ENCODE measurements at places on chromosomes 7 and 10.

- DNase-seq, result no peak
Measured at GRCh38 chr7:138137423-138138171, 61.3 kb downstream of the AKR1D1 start.

- DNase-seq, result no peak
Measured at GRCh38 chr7:98879198-98879978, 1.1 kb downstream of the TRRAP start.

DNA sequence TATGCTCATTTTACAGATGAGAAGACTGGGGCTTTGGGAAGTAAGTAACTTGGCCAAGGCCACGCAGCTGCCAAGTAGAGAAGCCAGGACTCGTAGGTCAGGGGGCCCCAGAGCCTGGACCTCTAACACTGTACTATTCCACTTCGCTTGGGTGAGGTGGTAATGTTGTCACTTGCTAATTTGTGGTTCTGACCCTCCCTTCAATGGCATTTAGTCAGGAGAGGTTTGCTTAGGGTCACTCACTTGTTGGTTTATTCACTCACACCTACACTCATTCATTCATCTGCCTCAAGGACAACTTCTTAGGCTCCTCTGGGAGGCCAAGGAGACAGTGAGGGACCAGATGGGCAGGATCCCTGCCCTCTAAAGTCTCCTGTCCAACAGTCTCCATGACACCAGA is 21.3 kb downstream of the BTBD16 start:
- no peak for DNase-seq

- DNase-seq, result no peak
Measured at GRCh38 chr10:122822973-122823690, 22.5 kb downstream of the CUZD1 start.

DNA sequence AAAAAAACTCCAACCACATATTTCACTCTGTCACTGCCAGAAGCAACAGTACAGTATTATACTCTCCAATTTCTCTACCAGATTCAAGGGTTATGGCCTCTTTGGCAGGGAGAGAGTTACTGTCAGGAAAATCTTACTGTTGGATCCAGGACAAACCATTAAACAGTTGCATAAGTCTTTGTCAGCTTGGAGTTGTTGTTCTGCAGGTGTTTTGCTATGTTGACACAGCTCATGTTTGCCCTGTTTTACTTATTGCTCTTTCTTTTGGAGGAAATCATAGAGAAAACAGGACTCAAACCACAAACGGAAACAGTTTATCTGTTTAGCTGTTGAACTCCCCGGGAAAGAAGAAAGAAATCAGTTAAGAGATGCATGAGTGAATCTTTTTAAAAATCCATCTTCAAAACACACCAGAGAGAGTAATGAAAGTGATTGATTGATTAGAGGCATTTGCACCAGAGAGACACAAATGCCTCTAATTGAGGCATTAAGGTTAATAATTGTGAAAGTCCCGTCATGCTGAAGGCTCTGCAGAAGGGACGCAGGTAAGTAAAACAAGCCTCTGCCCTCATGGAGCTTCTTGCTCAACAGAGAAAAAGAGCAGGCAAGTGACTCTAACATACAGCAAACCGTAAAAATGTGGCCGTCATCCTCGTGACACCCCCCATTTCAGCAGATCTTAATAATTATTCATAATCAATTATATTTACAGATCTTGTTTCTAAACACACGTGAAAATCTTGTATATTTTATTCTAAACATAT is 38.7 kb upstream of the ARHGAP21 start:
- DNase-seq, result no peak

GRCh38 chr10:116146372-116147140 is 126.5 kb downstream of the GFRA1 start:
- no peak for DNase-seq

- DNase-seq, result no peak
Measured at GRCh38 chr7:133886797-133887196, 240.3 kb upstream of the LRGUK start.
